ENCODE measurements at places on chromosomes 16 and 17.

DNA sequence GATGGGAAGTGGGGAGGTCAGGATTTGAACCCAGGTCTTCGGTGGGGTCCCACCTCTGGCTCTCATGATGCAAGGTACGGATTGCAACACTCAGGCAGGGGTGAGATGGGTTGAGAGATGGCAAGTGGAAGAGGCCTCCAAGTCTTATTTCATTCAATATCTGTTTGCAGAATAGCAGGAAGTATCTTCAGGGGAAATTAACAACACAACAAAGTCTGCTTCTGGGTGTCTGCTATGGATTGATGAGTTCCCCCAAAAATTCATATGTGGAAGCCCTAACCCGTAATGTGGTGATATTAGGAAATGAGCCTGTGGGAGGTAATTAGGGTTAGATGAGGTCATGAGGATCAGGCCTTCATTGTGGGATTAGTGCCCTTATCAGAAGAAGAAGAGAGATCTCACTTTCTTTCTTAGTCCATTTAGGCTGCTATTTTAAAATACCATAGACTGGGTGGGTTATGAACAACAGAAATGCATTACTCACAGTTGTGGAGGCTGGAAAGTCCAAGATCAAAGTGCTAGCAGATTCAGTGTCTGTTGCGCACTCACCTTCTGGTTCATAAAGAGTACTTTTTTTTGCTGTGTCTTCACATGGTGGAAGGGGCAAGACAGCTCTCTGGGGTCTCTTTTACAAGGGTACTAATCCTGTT lies 4.4 kb upstream of the CD300H start:
- DNase-seq = no peak

DNA sequence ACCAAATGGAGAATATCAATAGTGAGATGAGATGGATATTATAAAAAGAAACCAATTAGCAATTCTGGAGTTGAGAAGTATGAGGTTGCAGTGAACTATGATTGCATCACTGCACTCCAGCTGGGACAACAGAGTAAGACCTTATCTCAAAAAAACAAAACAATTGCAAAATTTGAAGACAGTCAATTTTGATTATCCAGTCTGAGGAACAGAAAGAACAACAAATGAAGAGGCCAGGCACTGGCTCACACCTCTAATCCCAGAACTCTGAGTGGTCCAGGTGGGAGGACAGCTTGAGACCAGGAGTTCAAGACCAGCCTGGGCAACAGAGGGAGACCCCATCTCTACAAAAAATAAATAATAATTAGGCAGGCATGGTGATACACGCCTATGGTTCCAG lies 35.0 kb downstream of the USP32 start:
- no peak for DNase-seq

GRCh38 chr16:67039260-67040020 lies 10.5 kb downstream of the CBFB start:
- no peak for DNase-seq

DNA sequence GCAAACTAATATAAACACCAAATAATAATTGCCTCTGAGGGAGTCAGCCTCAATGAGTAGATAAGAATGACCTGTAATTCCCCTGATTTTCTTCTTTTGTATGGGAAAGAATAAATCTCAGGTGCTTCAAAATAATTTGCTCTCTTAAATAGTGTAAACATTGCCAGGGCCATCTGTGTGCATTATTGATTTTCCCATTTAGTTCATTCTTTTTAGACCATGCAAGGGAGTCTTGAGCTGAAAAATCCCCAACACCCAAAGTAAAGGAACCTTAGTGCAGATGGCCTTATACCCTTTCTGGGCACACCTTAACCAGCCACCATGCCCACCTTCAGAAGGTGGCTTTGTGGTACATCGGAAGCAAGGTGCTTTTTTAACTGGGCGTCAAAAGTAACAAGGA lies 267.2 kb downstream of the TMEM114 start:
- DNase-seq = no peak

DNA sequence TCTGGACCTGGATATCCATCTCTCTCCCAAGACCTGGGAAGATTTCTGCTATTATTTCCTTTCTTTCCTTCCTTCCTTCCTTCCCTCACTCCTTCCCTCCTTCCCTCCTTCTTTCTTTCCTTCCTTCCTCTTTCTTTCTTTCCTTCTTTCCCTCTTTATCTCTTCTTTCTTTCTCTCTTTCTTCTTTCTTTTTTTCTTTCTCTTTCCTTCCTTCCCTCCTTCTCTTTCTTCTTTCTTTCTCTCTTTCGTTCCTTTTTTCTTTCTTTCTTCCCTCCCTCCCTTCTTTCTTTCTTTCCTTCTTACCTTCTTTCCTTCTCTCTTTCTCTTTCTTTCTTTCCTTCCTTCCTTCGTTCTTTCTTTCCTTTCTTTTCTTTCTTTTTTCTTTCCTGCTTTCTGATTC lies 37.8 kb upstream of the N4BP1 start:
- no peak for DNase-seq

- no peak for DNase-seq
These were observed 62.6 kb downstream of the CPPED1 start for GRCh38 chr16:12740986-12741610.

DNA sequence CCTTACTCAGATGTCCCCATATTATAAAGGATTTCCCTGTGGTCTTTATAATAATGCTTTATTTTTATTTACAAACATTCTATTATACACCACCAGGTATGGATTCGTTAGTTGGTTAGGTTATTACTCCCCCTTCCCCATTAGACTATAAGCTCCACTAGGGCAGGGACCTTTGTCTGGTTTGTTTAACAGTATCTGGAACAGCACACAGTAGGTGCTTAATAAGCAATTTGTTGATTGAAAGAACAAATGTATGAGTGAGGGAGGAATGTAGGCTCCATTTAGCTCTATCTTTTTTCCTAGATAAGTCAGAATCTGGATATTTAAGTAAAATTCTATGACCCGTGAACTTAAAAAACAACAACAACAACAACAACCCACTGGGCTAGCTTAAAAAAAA lies 2.3 kb upstream of the PRKCB start:
- DNase-seq = no peak

GRCh38 chr17:17696085-17696484 lies 14.8 kb downstream of the RAI1 start:
- no peak for DNase-seq

DNA sequence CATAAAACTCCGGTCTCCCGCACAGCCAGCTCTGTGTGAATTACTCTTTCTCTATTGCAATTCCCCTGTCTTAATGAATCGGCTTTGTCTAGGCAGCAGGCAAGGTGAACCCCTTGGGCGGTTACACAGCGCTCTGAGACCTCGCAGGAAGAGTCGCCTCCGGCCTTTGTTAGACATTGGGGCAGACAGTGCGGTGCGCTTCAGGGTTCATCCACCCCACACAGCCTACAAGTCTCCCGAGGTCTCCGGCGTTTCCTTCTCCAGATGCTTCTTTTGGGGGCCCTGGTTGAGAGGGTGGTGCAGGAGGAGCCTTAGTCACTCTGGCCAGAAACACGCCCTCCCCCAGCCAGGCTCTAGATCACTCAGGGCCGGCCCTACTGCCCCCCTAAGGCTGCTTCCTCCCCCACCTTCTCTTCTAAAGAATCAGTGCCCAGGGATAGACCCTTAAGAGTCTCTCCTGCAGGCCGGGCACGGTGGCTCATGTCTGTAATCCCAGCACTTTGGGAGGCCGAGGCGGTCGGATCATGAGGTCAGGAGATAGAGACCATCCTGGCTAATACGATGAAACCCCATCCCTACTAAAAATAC lies 1.7 kb upstream of the MSRB1 start:
- no peak for DNase-seq

DNA sequence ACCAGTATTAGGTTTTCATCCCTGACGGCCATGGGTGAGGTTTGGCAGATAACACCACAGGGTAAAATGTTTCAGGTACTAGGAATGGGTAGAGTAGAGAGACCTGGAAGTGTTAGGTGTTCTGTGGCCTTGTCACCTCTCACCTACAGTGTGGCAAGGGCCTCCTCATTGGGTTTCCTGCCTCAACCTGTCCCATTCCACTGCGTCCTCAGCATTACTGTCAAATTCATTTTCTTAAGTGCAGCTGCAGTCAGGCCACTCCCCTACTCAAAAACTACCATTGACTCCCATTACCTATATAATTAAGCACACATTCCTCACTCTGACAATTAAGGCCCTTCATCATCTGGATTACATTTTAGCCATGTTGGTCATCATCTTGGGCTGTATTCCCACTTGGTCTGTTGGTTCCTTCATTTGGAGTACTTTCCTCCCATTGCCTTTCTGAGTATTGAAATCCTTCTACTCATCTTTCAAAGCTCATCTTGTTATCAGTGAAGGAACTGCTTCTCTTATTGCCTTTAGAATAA lies 64.5 kb downstream of the NUP88 start:
- DNase-seq = no peak

DNA sequence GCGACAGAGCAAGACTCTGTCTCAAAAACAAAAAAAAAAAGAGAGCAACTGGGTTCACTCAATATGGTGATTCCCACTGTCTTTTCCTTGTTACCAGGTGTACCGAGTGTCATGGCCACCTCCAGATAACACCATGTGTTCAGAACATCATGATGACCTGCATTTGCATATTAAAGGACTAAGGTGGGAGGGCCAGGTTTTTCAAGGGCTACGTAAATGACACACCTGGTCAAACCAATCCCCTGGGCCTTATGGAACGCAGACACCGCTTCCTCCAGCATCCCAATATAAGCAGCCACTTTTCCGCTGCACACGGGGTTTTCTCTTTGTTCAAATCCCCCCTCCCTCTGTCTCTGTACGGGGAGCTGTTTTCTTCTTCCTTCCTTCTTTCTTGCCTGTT lies 29.3 kb downstream of the WSCD1 start:
- DNase-seq = no peak

DNA sequence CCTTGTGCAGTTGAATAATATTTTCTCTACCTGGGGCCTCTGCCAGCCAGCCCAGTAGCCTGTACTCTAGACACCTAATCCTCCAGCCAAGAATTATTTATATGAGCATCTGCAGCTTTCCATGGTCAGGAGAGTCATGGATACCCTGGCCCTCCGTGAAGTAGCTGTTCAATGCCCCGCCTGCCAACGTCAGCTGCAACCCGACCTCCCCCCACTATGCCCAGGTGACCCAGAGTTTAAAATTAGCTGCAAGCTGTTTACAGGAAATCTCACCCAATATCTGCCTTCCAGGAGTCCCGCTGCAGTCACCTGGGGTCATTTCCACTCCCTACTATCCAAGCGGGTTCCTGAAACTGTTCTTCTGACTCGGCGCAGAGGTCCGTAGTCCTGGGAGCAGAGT lies 12.3 kb downstream of the SDR42E2 start:
- no peak for DNase-seq

DNA sequence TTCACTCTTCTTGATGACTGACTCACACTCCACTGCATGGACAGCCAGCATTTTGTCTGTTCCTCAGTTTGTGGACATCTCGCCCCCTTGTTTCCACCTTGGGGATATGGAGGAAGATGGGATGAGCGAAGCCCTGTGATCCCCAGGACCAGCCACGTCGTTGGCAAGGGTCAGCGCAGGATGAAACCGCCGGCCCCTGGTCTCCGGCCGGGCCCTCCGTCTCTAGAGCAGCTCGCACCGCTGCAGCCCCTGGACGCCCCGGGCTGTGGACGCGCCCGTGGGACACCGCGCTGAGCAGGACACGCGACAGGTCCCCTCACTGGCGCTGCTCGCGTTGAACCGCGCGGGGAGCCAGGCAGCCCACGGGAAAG lies 604 bp upstream of the ZC3H18 start:
- DNase-seq = no peak

- DNase-seq = no peak
These were observed 21.4 kb downstream of the C16orf78 start for GRCh38 chr16:49395021-49395420.

- no peak for DNase-seq
These were observed 114.8 kb upstream of the FOXF1 start for GRCh38 chr16:86395477-86395876.

DNA sequence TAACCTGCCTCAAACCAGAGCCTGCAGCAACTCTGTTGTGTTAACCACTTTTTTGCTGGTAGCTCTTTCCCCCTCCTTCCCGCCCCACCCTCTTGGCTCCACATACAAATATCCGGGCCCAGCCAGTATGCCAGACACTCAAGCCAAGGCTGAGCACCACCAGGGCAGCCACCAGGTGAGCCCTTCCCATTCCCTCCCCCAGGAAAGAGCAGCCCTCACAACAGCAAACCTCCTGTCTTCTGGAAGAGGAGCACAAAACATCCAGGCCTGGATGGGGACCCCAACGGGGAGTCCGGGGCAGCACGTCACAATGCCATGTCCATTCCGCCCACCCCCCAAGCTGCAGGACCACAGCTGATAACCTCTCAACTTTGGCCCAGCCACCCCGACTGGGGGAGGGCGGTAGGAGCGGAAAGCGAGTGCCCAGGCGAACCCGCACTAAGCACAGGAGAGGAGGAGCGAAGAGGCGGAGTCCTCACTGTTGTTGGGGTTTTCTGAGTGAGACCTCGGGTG lies 757 bp downstream of the ORMDL3 start:
- peak; percentile 31 for DNase-seq

GRCh38 chr17:79080761-79081290 lies 6.2 kb downstream of the ENGASE start:
- DNase-seq = no peak

GRCh38 chr16:65547772-65548446 lies 426.0 kb upstream of the CDH11 start:
- no peak for DNase-seq

- DNase-seq = no peak
These were observed 14.4 kb downstream of the SYCE1L start for GRCh38 chr16:77213542-77214106.

GRCh38 chr17:19364699-19365498 lies 2.4 kb upstream of the B9D1 start:
- no peak for DNase-seq

GRCh38 chr17:13477180-13477611 lies 124.5 kb downstream of the HS3ST3A1 start:
- DNase-seq = no peak

GRCh38 chr16:25988084-25988483 lies 296.3 kb downstream of the HS3ST4 start:
- DNase-seq = no peak

GRCh38 chr17:29615492-29616299 lies 7.0 kb downstream of the CORO6 start:
- peak; percentile 70 for DNase-seq

- DNase-seq = no peak
These were observed 2.7 kb downstream of the NAT9 start for GRCh38 chr17:74773414-74773813.

DNA sequence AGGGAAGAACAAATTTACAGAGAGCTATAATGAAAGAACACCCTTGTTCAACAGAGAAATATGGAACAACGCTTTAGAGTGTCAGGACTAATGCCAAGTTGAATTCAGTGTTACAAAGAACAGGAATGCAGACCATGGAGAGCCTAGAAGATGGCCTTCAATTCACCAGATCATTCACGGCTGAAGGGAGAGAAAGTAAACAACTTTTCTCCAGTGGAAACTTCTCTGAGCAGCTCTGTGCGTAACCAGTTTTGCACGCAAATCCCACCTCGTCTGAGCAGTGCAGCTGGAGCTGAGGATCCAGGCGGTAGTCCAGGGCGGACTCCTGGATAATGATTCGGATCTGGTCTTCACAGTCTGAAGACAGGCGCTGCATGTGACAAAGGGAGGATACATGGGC lies 40.5 kb upstream of the CLEC18B start:
- DNase-seq = no peak

GRCh38 chr17:16428098-16428882 lies 12.9 kb downstream of the TRPV2 start:
- no peak for DNase-seq
